HT1080 (cell line): ENCODE measurements at places on chromosomes 1 and 21. TPM values are rescaled to one million over a fixed set of nuclear protein-coding genes. Genes with fewer than 3 reads are reported as not detected.

Gene GREM2
- total RNA-seq: not detected in 2 replicates

Gene MFAP2
- not detected in 2 replicates for total RNA-seq

Gene FCMR
- total RNA-seq: not detected in 2 replicates

Gene MTARC1
- 0.05 TPM in 1 of 2 replicates, not detected in the other for total RNA-seq

Gene OR2L3
- total RNA-seq: not detected in 2 replicates

Gene TLR5
- not detected in 2 replicates for total RNA-seq

Gene KRTAP13-3
- not detected in 2 replicates for total RNA-seq

Gene OPTC
- total RNA-seq: not detected in 2 replicates

Gene TNFRSF4
- total RNA-seq: 0.88 TPM in 1 of 2 replicates, not detected in the other

Gene MORC3
- 18.4 and 21.0 TPM in 2 replicates for total RNA-seq

Gene MGST3
- total RNA-seq: 80.9 and 95.1 TPM in 2 replicates

Gene GJA8
- not detected in 2 replicates for total RNA-seq

Gene PTPN22
- total RNA-seq: 8.8 and 10.9 TPM in 2 replicates

Gene GBP3
- 20.0 and 21.8 TPM in 2 replicates for total RNA-seq

Gene LCE2B
- total RNA-seq: not detected in 2 replicates

Gene ALPL
- total RNA-seq: not detected in 2 replicates

Gene ABL2
- 29.4 and 42.2 TPM in 2 replicates for total RNA-seq

Gene RNU1-3
- total RNA-seq: under 0.01 TPM in 1 of 2 replicates, not detected in the other

Gene PPM1J
- 0.27 and 0.59 TPM in 2 replicates for total RNA-seq

Gene KRTAP21-2
- not detected in 2 replicates for total RNA-seq

Gene CDCA8
- 29.3 and 38.4 TPM in 2 replicates for total RNA-seq

Gene GLUL
- 2.0 and 4.0 TPM in 2 replicates for total RNA-seq

Gene OR14K1
- not detected in 2 replicates for total RNA-seq

Gene TESK2
- 0.71 and 0.73 TPM in 2 replicates for total RNA-seq

Gene BCAR3
- 156 and 163 TPM in 2 replicates for total RNA-seq

Gene RAB25
- total RNA-seq: 0.06 TPM in 1 of 2 replicates, not detected in the other

Gene TNFAIP8L2
- not detected in 2 replicates for total RNA-seq

Gene SPRR2A
- not detected in 2 replicates for total RNA-seq

Gene ATP5IF1
- total RNA-seq: 171 and 197 TPM in 2 replicates

Gene HES5
- total RNA-seq: not detected in 2 replicates

Gene SV2A
- 23.1 and 27.7 TPM in 2 replicates for total RNA-seq

Gene INAVA
- total RNA-seq: not detected in 2 replicates
